ENCODE measurements at places on chromosomes 7 and 10. TPM values are rescaled to one million over a fixed set of nuclear protein-coding genes. Genes with fewer than 3 reads are reported as not detected.

DNA sequence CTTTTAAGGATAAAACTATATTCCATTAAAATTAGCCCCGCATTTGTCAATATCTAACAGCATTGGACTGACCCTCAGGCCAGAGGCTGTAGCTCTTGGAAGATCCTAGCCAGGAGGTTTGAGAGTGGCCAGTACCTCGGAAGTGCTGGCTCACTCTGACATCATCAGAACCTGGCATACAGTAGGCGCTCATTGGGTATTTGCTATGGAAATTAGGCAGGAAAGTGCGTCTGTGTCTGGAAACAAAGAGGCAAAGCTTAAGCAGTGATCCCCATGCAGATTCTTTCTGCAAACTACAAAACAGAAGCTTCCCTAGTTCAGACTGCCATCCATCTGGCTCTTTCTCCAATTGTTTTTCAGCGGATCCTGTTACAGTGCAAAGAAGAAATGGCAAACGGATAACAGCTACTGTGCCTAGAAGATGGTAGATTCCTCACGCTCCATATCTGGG lies 1.7 kb upstream of the PRKCQ start:
- peaks cover 17% of the 10 kb centered on the region for H3K27me3 ChIP-seq
- no peaks in the 10 kb centered on the region for H3K36me3 ChIP-seq
- no peak overlapping the region for H3K27ac ChIP-seq
- H3K4me3 ChIP-seq: no peak overlapping the region
- DNase-seq: no peak
- H3K4me1 ChIP-seq: peaks cover 6% of the 10 kb centered on the region

GRCh38 chr10:75525067-75525466 lies 93.6 kb downstream of the LRMDA start:
- no peak overlapping the region for H3K4me3 ChIP-seq
- H3K4me1 ChIP-seq: no peaks in the 10 kb centered on the region
- no peak overlapping the region for H3K27ac ChIP-seq
- no peaks in the 10 kb centered on the region for H3K27me3 ChIP-seq
- DNase-seq: no peak

DNA sequence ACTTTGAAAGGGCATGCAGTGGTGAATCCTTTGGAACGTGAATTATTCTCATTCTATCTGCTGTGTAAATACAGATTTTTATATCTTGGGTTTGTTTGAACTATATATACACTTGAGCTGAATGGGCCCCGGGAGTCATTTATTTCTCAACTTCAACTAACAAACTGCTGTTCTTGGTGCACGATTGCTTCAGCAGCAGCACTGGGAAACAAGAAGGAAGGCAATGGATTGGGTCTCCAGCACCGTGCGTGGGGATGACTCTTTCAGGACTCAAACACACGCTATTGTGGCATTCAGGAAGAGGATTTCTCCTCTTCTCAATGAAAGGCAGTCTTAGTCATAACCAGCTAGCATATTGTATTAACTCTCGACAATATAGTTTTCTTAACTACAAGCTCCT lies 226.0 kb upstream of the NFE2L3 start:
- H3K4me3 ChIP-seq: no peak overlapping the region
- DNase-seq: no peak
- no peak overlapping the region for H3K27ac ChIP-seq
- no peaks in the 10 kb centered on the region for H3K4me1 ChIP-seq
- no peaks in the 10 kb centered on the region for H3K27me3 ChIP-seq

GRCh38 chr7:7416031-7416858 lies 119.4 kb downstream of the COL28A1 start:
- peak; percentile 36 for DNase-seq
- no peak overlapping the region for H3K27ac ChIP-seq
- H3K4me1 ChIP-seq: peaks cover 4% of the 10 kb centered on the region
- H3K4me3 ChIP-seq: no peak overlapping the region

DNA sequence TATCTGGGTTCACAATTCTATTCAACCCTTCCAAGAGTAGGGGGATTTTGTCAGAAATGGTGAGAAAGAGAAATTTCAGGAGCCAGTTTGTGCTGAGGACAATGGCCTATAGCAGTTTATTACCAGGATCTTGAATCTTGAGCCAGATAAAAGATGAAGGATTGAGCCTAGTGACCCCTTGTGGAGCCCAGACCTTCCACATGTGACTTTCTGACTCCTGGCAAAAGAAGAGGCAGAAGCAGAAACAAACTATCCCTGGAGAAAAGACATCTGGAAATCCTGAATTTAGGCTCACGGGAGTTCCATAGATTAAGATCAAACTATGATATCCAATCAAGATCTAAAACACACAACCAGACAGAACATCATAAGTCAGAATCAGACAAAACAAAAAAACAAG lies 60.9 kb upstream of the CHRM2 start:
- DNase-seq: no peak
- H3K36me3 ChIP-seq: no peaks in the 10 kb centered on the region
- H3K27ac ChIP-seq: no peak overlapping the region
- no peaks in the 10 kb centered on the region for H3K4me1 ChIP-seq
- no peak overlapping the region for H3K4me3 ChIP-seq
- H3K27me3 ChIP-seq: no peaks in the 10 kb centered on the region

GRCh38 chr10:118504467-118505205 lies 90.8 kb downstream of the PRLHR start:
- no peak overlapping the region for H3K27ac ChIP-seq
- no peaks in the 10 kb centered on the region for H3K36me3 ChIP-seq
- no peak overlapping the region for H3K4me3 ChIP-seq
- H3K27me3 ChIP-seq: no peaks in the 10 kb centered on the region
- no peak for DNase-seq
- H3K4me1 ChIP-seq: no peaks in the 10 kb centered on the region

- H3K4me3 ChIP-seq: no peak overlapping the region
- peak; percentile 65 for DNase-seq
- no peaks in the 10 kb centered on the region for H3K36me3 ChIP-seq
- no peak overlapping the region for H3K27ac ChIP-seq
- peaks cover 13% of the 10 kb centered on the region for H3K4me1 ChIP-seq
Observed at GRCh38 chr7:151759591-151760042, 117.3 kb downstream of the PRKAG2 start.

- no peak overlapping the region for H3K4me3 ChIP-seq
- no peak overlapping the region for H3K27ac ChIP-seq
- DNase-seq: no peak
Observed at GRCh38 chr10:94299417-94299816, 63.3 kb downstream of the NOC3L start.

DNA sequence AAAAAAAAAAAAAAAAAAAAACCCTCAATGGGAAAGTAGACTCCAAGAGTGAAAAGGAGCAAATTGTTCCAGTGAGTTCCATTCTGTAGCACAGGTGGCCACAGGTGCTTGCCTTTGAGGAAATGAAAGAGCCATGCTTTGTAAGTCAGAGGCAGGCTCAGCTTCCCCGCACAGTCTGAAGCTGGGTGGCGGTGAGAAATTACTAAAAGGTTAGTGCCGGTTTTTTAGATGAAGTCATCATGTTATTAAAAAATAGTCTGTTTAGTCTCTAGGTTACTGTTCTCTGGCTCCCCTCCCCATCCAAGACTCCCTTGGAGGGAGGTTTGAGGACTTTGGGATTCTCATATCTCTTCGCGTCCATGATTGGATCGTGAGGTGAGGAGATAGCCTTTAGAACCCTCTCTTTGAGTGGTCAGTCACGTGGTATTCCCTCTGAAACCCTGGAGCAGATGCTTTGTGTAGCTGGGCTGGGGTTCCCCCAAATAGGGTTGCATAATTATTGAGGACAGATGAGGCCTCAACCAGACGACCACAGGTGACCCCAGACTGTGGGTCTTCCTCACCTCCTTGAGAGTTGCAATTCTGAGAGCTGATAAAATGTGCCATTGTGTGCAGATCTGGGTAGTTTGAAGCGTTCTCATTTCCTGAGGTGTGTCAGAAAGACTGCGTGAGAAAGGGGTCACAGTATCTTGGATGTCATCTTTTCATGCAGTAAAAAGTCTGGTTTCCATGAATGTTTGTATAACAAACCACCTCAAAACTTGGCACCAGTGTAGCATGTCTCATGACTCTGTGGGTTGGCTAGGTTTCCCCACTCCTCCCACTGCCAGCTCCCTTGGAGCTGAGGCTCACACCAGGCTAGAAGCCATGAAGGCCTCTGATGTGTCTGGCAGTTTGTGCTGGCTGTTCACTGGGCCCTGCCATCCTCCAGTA lies 27.1 kb downstream of the OGDH start:
- H3K4me1 ChIP-seq: peaks cover 17% of the 10 kb centered on the region
- peak overlapping the region; percentile 82 for H3K27ac ChIP-seq
- no peak overlapping the region for H3K4me3 ChIP-seq
- no peaks in the 10 kb centered on the region for H3K36me3 ChIP-seq

Gene PTF1A
- total RNA-seq: not detected

Gene C7orf57
- total RNA-seq: 14.5 TPM

Gene SUGCT
- total RNA-seq: 1.7 TPM
